Stimulated activated CD4-positive, alpha-beta T cell treated with anti-CD3 and anti-CD28 coated beads, Interleukin-15, amount 100 ng/mL, for 48 hours (primary cell): ENCODE measurements at places on chromosomes 4 and X.

DNA sequence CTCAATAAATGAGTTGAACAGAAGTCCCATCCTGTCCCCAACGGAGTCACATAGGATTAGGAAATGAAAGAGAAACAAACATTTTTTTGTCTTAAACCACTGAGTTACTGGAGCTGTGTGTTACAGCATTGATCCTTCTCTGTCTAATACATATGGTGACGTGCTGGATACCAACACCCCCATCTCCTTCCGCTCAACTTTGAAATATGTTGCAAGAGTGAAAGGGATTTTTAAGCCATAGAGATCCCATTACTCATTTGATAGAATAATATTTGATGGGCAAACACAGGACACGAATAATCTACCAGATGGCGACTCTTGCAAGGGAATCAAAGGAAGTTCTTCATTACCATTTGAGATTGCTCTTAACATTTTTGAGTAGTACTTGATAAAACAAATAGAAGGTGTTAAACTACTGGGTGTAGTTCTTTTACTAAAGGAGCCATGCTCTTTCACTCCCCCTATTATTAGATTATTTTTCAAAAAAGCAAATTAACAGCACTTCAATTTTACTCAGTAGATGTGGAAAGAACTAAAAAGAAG lies 140.5 kb downstream of the PACRGL start:
- DNase-seq: no peak

GRCh38 chr4:95898226-95898625 lies 58.3 kb downstream of the PDHA2 start:
- DNase-seq: no peak

DNA sequence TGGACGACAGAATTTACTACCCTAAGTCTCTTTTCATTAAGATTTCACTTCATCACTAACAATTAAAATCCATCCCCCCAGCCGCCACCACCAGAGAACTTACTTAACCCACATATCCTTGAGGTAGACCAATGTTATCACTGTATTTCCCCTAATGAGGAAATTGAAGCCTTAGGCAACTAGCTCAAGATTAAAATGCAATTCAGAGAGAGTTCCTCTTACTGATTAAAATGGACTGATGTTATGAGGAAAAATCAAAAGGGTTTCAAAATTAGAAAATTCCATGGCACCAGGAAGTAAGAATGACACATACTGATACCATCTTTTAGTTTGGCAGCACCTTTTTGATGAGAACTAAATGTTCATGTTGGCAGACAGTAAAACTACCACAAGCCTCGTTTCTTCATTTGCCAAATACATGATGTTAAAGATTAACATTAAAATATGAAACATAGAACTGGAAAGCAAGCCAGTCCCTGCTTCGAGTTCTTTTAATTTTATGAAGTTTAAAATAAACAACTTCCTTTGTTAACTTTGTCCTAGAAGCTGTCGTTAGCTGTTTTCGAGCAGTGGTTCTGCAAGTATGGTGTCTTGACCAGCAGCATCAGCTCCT lies 69.3 kb upstream of the CCDC160 start:
- DNase-seq: no peak

DNA sequence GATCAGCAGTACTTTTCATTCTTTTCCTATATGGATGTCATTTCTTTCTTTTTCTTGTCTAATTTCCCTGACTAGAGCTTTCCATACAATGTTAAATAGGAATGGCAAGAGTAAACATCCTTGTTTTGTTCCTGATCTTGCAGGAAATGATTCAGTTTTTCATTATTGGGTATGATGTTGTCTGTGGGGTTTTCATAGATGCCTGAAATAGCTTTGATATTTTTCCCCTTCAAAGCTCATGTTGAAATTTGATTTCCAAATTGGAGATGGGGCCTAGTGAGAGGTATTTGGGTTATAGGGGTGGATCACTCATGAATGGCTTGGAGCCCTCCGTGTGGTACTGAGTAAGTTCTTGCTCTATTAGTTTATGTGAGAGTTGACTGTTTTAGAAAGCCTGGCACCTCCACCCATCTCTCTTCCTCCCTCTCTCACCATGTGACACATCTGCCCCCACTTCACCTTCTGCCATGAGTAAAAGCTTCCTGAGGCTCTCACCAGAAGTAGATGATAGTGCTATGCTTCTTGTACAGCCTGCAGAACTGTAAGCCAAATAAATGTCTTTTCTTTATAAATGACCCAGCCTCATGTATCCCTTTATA lies 22.3 kb upstream of the VSIG1 start:
- no peak for DNase-seq

- DNase-seq: no peak
Observed at GRCh38 chrX:116318672-116319071, 117.7 kb upstream of the SLC6A14 start.

- no peak for DNase-seq
Observed at GRCh38 chr4:71066737-71067716, 73.6 kb downstream of the DCK start.

DNA sequence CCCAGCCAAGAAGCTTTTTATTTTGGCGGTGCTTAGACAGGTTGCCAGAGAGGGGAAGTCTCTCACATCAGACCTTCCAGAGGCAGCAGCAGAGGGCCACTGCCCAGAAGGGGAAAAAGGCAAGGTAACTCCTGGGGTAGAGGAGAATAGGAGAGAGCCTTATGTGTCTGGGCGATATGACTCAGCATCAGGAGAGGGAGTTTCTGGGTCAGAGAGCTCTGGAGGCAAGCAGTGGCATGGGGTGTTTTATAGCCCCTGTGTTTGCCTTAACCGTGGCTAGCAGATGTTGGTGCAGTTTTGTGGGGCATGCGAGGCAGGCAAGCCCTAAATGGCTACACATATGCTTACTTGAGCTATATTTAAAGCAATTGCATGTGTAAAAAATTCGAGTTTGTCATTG lies 8.3 kb upstream of the ZXDB start:
- no peak for DNase-seq

GRCh38 chr4:143700416-143701352 lies at the start of gene FREM3:
Gene FREM3 (minus strand): TSS chr4:143700675. CDS start chr4:143700675, 0 bp downstream.
- no peak for DNase-seq

GRCh38 chrX:122582280-122582974 lies 601.7 kb upstream of the GRIA3 start:
- no peak for DNase-seq
